Mucosa of descending colon (tissue), 3 donors: ENCODE measurements at places on chromosomes 2 and 18. TPM values are rescaled to one million over a fixed set of nuclear protein-coding genes. Genes with fewer than 3 reads are reported as not detected.

GRCh38 chr2:18262601-18263000, 297.9 kb downstream of the RDH14 start:
- DNase-seq: no peak

The ALK gene
- 0.09 TPM for total RNA-seq

The HOXD8 gene
- 4.9 TPM for total RNA-seq

The IHH gene
- 31.0 TPM for total RNA-seq
